ENCODE measurements at places on chromosomes 12 and 14. TPM values are rescaled to one million over a fixed set of nuclear protein-coding genes. Genes with fewer than 3 reads are reported as not detected.
A peak's percentile ranks its signal among the peaks of the same experiment; 100 is the strongest.

DNA sequence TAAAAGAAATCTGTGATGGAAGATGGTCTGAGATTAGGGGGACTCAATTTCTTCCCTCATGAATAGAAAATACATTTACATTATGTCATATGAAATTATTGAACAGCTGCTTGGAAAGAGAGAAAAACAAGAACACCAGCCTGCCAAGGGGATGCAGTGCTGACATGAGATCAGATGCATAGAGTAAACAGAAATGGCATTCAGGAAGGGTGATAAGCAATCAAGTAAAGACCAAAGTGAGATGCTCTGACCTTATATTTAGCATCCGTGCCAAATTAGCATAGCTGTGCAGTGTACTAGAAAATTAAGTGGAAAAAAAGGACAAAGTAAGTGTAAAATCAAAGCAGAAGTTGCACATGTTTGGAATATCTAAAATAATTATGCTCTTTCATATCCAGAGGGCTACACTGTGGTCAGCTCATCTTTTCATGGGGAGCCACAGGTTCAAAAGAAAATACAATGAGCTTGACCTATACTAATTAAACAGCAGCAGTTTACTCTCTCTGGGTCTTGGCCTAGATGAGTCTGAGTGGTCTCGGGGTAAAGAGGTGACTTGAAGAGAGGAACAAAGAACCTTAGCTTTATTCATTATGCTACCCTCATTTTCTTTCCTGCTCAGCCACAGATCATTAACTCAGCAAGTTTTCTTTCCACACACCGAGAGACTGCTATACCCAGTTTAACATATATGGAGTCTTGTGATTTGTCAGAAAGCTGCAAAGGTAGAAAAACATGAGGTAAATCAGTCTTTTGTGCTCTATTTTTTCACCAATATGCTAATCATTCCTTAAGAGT, 359.4 kb upstream of the FOXG1 start:
- no peak for DNase-seq

DNA sequence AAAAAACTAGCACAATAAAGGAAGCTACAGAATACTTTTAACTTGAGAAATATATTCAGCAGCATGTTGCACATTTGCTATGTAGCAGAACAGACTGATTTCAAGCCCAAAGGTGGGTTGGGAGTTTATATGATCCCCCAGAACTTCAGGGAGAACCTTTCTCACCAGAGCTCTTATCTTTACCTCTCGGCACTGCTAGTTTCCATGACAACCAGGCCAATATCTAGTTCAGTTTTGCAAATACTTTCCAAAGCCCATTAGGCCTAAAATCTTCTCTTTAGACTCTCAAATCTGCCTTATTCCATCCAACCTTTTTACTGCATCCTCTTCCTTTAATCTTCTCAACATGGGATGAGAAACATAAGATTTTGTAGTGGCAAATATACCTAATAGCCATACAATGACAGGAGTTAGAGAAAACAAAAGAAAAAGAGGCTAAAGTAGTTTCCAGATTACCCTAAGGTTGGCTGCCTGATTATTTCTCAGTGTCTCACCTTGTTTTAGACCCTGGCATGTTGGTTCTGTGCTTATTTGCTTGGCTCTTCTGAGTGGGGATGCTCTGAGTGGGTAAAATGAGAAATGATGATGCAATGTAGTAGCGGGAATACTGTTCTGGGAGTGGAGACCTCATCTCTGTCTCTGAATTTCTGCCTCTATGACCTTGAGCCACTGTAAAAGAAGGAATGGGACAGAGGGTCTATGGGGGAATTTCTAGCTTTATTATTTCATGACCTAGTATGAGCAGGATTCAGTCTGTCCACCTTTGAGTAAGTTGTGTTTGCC, 427.6 kb upstream of the STXBP6 start:
- DNase-seq: no peak

DNA sequence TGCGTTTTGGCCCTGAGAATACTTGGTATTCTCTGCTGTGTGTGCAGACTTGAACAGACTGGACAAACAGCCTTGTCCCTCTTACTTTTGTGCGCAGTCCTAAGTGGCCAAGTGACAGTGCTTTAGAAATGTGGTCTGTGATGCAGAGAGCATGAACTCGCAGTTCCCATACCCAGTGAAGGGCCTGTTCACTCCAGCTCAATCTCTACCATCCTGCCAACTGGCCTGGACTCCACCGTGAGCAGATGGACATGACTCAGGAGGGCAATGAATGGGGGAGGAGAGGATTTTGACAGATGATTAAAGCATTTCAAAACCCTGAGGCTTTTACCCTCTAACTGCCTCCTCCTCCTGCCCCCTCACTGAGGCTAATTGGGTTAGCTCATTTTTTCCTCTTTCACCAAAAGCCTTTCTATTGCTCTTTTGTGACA, 62.5 kb upstream of the PYGL start:
- no peak for DNase-seq

GRCh38 chr12:71721783-71722505, 32.7 kb upstream of the RAB21 start:
- no peak for DNase-seq

DNA sequence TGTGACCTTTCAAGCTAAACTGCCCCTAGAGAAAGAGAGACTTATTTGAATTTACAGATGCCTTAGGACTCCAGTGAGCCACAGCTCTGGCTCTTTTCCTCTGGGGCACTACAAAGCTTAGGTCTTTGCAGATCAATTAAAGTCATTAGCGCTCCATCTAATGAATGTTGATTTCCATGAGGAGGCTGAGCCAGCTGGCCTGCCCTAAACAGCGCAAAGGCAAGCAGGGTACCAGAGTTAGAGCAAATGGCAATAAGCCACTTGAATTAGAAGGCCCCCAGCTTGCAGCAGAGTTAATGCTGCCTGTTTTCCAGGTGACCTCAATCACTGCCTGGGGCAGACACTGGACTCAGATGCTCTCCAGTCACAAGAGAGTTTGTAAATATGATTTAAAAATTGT, 695.3 kb downstream of the DIO2 start:
- no peak for DNase-seq

GRCh38 chr12:100908501-100908900, 113.9 kb downstream of the ANO4 start:
- no peak for DNase-seq

DNA sequence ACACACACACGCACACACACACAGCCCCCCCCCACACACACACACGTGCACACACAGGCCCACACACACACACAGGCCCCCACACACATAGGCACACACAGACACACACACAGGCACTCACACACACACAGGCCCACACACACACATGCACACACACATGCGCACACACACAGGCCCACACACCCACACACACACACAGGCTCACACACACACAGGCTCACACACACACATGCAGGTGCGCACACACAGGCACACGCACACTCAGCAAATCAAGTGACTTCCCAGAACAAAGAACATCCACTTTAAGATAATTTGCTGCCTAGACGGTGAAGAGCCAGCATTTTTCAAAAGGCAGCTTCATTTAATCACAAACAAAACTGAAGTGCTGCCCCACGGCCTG, 78.5 kb upstream of the FBRSL1 start:
- no peak for DNase-seq

- no peak for DNase-seq
These were observed 11.5 kb upstream of the OR11G2 start for GRCh38 chr14:20179218-20179617.

- no peak for DNase-seq
These were observed 68.7 kb downstream of the PRMT8 start for GRCh38 chr12:3559601-3560294.

DNA sequence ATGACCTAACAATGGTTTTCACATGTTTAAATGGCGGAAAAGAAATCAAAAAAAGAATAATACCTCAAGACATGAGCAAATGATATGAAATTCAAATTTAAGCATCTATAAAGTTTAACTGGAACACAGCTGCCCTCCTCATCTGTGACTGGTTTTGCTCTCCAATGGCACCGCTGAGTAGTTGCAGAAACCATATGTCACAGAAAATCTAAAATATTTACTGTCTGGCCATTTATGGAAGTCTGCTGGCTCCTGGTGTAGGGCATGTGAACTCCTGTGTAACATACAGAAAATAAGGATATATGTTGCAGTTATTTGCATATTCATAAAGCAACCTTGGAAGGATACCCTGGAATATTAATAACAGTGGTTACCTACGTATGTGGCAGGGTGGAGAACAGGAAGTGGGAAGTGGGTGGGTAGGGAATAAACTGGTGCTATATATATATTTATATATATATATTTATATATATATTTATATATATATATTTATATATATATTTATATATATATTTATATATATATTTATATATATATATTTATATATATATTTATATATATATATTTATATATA, 48.4 kb downstream of the LTBP2 start:
- DNase-seq: no peak

DNA sequence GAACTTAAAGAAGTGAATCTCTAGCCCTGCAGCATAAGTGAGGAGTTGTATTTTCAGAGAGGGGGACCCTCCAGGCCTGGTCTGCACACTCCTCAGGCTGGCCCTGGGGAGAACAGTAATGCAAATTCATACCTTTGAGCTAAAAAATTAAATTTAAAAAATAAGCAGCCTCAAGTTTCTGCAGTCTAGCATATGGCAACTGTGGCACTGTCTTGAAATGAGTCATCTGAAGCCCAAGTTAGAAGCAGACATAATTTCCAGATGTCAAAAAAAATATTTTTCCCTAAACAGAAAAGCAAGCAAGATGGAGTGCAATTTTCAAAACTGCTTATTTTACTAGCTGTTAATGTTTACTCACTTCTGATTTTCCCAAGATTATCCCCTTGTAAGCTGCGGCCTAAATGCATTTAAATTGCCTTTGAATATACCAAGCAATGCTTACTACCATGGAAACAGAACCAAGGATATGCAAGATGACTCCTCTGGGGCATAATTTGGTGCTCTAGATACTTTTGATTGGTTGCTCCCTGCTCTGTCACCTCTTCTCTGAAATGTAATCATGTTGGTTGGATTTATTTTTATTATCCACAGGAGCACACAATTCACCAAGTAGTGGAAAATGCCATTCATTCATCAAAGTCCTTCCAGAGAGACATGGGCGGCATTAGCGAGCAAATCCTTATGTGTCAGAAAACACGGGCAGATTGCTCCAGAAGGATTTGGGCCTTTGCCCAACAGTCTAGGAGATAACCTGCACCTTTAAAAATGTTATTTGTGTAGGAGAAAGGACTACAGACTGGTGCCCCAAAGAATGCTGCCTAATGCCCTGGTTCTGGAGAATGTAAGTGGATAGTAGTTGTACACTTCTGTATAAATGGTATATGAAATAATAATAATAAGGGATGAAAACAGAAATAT, 25.0 kb upstream of the DHRS7 start:
- DNase-seq: no peak

- DNase-seq: no peak
These were observed 102.7 kb downstream of the TMEM30B start for GRCh38 chr14:61178226-61179060.

DNA sequence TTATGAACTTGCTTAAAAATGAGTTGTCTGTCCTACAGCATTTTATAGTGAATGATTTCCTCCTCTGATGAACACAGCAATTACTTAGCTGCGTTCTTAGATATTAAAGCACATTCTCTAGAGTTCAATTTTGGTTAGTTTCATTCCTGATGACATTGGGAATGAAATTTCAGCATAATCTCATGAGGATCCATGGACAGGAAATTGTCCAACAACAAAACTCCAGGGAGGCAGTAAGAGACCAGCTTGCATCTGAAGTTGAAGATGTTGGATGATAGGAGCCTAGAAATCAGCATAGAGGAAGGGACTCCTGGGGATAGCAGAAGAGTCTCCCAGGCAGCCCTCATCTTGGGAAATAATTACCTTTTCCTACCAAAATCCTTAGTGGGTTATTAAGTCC, 128.7 kb upstream of the RAP1B start:
- no peak for DNase-seq

- no peak for DNase-seq
These were observed 60.9 kb upstream of the OR4E1 start for GRCh38 chr14:21734457-21735074.

- peak; percentile 62 for DNase-seq
These were observed 4.4 kb downstream of the CACNA1C start for GRCh38 chr12:2057041-2057794.

DNA sequence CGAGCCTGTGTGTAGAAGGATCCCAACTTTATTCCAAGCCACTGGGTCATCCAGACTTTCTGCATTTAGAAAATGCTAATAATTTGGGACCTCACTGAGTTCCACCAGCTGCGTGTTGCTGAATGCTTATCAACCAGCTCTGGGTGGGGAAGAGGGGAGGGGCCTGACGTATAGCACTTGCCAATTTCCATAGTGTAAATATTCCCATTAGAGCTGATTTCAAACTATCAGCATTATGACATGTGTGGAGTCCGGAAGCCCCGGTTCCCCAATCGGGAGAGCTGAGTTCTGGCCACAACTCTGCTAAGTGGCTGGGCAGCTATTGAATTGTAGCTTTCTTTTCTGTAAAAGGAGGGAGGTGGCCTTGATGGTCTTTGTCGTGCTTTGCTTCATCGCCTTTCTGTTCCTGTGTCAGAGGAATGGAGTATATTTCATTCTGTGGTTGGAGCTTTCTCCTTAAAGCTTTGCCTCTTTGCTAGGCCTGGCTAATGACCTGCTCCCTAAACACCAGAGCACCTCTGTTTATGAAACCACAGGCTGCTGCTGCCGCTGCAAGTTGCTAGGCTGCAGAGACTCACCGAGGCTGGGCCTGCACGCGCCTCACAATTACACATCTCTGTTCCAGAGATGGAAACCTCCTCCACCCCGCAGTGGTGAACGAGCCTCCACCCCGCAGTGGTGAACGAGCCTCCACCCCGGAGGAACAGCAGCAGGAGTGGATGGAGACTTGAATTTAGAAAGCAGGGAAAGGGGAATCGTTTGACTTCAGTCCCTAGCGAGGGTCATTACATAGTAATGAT, 7.7 kb upstream of the BCL7A start:
- DNase-seq: no peak

DNA sequence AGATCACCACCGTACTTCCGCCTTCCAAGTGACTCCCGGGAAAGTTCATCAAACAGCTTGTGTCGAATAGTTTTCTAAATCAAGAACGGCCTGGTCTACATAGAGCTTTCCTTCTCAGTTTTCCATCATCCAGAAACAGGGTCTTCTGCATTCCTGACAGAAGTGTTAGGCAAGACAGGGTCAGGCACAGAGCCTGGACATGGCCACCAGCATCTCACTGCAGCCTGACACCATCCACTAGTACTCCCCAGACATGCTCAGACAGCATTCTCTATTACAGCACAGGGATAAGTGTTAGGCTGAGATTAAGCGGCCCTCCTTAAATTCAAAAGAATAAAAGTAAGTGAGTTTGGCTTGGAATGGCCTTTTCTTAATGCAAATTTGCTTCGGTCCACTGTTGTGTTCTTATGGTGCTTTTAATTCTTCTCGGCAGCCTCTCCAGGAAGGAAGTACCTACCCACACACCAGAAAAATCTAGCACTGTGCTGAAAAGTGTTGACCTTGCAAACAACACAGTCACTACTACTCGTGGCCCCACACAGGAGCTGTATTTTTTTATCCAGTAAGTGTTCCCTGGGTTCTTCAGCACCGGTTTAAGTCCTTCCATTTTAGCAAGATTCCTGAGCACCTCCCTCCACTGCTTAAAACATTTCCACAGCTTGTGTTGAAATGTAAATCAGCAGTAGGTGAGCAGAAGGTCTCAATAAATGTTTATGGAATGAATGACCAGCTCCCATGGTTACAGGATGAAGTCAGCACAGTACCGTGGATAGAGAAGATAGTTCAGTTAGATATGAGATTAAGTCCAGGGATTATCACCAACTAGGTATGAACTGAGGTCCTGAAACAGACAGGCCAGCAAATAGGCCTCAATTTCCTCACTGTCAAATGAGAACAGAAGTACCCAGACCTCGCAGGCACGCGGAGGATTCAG, 44.1 kb downstream of the SETD3 start:
- no peak for DNase-seq

Gene GARIN6
- total RNA-seq: not detected

Gene PYGL
- 0.72 TPM for total RNA-seq

Gene NOS1
- total RNA-seq: not detected

Gene CLEC2A
- total RNA-seq: not detected

Gene EML1
- 0.69 TPM for total RNA-seq

All from activated naive CD8-positive, alpha-beta T cell treated with anti-CD3 and anti-CD28 coated beads, Interleukin-2, amount 10 ng/mL, durations not matched to agents 7 days and 5 days (primary cell).